ENCODE measurements at places on chromosomes 6 and 20.
A peak's percentile ranks its signal among the peaks of the same experiment; 100 is the strongest.

DNA sequence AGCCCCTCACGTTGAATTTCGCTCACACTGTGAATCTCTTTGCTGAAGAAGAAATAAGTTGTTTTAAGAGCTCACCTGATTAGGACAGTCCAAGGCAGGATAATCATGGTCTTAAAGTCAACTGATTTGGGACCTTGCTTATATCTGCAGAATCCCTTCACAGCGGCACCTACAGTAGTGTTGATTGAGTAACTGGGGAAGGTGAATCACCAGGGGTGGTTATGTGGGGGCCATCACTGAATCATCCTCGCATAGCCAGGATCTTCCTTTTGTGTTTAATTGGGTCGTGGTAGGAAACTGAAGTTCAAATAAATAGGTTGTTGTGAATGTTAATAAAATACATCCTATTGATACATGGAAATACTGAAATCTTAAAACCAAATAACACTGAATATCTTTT, 20.2 kb upstream of the MICA start:
- DNase-seq, result no peak

GRCh38 chr20:18138639-18139583, 1.2 kb downstream of the KAT14 start:
- no peak for DNase-seq

DNA sequence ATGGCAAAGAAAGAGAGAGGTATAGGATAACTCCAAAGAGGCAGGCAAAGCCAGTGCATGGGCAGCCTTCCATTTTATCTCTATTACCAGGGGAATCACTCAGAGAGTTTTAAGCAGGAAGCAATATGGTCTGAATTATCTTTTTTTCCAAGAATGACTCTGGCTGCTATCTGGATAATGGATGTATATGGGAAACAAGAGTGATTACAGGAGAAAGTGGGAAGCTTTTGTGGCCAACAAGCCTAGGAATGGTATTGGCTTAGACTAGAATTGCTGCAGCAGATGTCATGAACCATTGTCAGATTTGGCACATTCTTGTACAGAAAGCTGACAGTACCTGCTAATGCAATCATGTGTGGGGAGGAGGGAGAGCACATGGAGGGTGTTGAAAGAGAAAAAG, 73.0 kb upstream of the BTBD3 start:
- no peak for DNase-seq

GRCh38 chr6:121595646-121596045, 160.2 kb downstream of the GJA1 start:
- no peak for DNase-seq

GRCh38 chr20:22465622-22466446, 118.5 kb downstream of the FOXA2 start:
- DNase-seq, result no peak

- DNase-seq, result no peak
These were observed 4.2 kb upstream of the RNF182 start for GRCh38 chr6:13920552-13920951.

DNA sequence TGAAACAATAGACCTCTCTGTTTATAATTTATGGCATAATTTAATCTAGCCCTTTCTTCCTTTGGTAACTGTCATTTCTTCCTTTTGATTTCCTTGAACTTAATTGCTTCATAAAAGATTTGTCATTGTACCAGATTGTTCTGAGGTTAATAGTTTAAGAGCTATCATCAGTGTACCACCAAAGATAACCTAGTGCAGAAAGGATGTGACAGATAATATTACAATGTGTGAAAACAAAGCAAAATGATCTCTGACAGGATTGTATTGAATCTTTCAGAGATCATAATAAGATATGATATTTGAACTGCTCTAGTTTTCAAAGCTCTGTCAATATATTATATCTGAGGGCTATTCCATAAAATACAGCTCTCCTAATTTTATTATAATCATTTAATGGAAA, 132.1 kb upstream of the PTCHD4 start:
- DNase-seq, result no peak

DNA sequence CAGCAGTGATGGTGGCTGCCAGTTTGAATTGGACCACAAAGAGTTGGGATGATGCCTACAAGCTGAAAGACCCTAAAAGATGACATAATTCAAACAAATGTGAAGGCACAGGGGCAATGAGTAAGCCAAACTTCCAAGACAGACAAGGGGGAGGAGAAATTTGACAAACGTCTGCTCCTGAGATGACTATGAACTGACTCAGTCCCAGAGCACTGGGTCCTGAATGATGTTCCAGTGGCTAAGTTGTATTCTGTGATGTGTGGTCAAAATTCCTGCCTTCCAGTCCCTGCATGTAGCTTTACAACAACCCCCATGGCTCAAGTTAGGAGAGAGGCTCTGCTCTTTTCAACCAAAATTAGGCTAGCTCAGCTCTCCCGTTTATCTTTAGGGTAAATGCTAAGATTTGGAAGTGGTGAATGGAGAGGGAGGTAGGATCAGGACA, 86.1 kb upstream of the SIRPA start:
- DNase-seq, result no peak

GRCh38 chr20:62181808-62182207, 1.0 kb upstream of the MTG2 start:
- no peak for DNase-seq

DNA sequence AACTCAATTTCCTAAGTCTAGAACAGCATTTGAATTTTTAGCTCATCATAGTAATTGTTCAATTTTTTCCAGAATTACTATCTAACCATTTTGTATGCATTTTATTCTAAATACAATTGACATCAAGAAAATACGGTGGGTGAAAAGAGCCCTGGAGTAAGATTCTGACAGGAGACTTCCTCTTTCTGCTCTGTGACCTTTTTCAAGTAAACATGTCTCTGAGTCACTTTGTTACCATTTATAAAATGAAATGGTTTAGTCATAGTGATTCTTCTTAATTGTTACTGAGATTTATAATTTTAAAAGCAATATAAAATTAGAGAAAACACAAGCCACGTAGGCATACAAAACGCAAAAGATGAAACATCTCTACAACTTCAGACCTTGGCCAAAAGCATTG, 80.2 kb downstream of the PLCB1 start:
- no peak for DNase-seq

GRCh38 chr6:113644861-113645575, 212.1 kb upstream of the MARCKS start:
- no peak for DNase-seq

- DNase-seq, result no peak
These were observed 292.1 kb downstream of the QKI start for GRCh38 chr6:163706500-163707087.

- no peak for DNase-seq
These were observed 650.6 kb downstream of the CBLN4 start for GRCh38 chr20:55354720-55355119.

- no peak for DNase-seq
These were observed 188.2 kb downstream of the NFATC2 start for GRCh38 chr20:51354191-51354768.

- no peak for DNase-seq
These were observed 18.0 kb downstream of the CDH26 start for GRCh38 chr20:59976156-59976782.

- no peak for DNase-seq
These were observed 21.5 kb downstream of the SYNJ2 start for GRCh38 chr6:158002951-158003853.

DNA sequence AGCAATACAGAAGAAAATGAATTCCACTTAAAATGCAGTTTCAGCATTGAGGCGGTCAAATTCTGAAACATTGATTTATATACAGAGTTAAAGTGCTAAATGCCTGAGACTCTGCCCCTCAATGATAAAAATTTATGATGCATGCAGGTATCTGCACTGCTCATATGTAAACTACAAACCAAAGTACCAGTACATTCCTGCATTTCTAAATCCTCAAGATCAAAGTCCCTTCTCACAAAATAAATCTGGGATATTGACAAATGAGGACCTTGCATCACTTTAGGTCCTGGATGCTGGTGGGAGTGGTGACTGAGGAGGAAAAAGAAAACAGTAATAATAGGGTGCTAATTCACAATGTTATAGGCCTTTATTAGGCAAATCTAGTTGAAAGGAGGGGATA, 101.9 kb downstream of the FIG4 start:
- DNase-seq, result no peak

DNA sequence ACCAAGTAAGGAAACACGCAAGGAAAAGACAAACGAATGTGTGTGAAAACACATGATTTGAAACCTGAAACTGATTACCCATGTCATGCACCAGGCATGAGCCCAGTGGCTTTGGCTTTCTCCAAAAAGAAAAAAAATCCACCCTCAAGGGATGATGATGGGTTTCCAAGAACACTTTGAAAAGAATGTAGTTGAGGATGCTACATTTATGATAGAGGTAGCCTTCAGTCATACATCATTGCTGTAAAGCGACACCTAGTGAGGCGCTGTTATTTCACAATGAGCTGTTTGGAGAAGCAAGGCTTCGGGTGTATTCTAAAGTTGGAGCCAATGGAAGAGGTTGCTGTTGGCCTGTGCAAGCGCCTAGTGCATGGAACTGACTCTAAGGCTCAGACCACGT, 124.9 kb downstream of the SCML4 start:
- no peak for DNase-seq

DNA sequence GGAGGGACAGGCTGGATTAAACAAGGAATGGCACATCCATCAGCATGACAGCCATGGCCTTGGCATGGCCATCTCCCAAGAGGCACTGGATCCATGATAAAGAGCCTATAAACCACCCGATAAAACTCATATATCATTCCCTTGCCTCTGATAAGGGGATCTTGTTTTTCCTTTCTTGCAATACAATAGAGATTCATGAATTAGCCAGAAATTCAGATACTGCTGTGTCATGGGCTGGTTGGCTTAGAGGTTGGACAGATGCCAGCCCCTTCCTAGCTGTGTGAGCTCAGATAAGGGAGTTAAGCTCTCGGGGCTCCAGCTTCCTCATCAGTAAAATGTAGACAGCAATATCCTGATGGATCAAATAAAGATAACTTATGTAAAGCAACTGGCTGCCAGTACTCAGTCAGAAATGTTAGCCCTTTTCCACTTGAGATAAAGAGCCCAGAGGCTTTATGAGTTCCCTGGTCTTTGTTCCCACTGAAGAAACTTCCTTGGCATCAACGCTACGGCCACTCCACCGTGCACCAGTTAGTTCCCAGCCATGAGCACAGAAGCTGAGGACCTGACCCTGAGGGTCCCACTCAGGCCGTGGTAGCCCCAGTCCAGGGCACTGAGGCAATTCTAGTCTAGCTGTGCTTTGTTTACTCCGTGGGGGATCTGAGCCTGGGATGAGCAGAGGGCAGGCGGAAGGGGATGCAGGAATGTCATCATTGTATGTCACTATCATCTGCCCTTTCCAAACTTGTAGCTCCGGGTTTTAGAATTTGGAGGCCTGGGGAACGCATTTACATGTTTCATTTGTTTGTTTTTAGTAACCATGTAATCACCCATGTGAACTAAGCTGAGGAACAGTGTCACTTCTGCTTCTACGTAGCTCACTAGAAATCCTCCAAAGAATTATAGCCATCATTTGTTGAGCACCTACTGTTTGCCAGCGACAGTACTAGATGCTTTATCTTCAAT, 67.2 kb upstream of the TBC1D7 start:
- DNase-seq, result peak; percentile 22

DNA sequence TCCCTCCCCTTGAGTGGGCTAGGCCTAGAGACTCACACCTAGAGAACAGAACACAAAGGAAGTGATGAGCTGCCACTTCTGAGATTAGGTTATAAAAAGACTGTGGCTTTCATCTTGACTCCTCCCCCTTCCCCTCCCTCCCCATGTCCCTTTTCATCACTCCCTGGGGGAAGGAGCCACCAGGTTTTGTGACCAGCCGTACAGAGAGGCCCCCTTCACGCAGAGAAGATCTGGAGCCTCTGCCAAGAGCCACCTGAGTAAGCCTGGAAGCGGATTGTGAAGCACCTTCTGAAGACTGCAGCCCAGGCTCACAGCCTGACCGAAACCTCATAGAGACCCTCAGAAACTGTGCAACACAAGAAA, 118.4 kb upstream of the NXT1 start:
- DNase-seq, result no peak

GRCh38 chr20:31990641-31991338, 19.4 kb upstream of the CCM2L start:
- DNase-seq, result no peak

GRCh38 chr20:5356941-5357340, 40.2 kb upstream of the PROKR2 start:
- DNase-seq, result no peak

DNA sequence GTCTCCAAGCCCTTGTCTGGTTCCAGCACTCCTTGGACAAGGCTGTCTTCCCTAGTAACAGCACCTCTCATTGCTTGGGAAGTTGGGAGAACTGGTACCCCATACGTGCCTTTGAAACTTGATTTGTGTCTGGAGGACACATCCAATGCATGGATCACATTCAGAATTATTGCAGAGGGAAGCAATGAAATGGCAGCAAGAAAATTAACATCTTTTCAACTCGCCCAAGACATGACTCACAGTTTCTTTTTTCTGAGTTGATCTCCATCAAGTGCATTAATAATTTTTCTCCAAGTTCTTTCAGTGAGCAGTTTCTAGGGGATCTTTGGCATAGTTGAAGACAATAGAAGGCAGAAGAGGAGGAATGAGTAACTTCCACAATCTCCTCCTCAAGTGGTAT, 22.3 kb upstream of the PI3 start:
- DNase-seq, result no peak

DNA sequence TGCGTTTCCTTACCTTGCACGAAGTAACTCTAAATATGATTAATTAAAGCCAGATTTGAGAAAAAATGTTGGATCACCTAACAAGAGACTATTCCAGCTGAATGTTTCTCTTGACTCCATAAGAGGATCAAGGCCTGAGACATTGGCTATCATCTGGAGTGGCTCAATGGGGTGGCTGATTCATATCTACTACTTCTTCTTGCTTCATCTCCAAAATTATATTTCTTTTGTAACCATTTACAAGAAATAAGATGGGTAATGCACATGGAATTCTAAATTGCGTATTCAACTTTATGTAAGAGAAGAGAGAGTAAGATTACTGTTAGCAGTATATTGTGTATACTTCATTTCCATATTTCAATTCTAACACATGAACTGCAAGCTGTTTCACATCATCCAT, 819.0 kb upstream of the EYS start:
- no peak for DNase-seq

- DNase-seq, result no peak
These were observed 98.9 kb downstream of the KIF16B start for GRCh38 chr20:16474363-16474762.
